ENCODE measurements at places on chromosomes 1 and 21.

- H3K36me3 ChIP-seq, result no peaks in the 10 kb centered on the region
- H3K27me3 ChIP-seq, result no peaks in the 10 kb centered on the region
- no peak overlapping the region for H3K27ac ChIP-seq
- H3K4me1 ChIP-seq, result no peaks in the 10 kb centered on the region
Measured at GRCh38 chr1:94912263-94913184, 14.4 kb downstream of the CNN3 start.

- no peak overlapping the region for H3K27ac ChIP-seq
- H3K4me1 ChIP-seq, result peaks cover 6% of the 10 kb centered on the region
- no peaks in the 10 kb centered on the region for H3K27me3 ChIP-seq
- peaks cover 8% of the 10 kb centered on the region for H3K36me3 ChIP-seq
- H3K4me3 ChIP-seq, result no peak overlapping the region
Measured at GRCh38 chr1:156566436-156566835, 5.9 kb downstream of the IQGAP3 start.

- DNase-seq, result peak; percentile 38
- H3K36me3 ChIP-seq, result no peaks in the 10 kb centered on the region
- H3K27ac ChIP-seq, result no peak overlapping the region
- no peaks in the 10 kb centered on the region for H3K4me1 ChIP-seq
- no peaks in the 10 kb centered on the region for H3K27me3 ChIP-seq
Measured at GRCh38 chr21:35840197-35840799, 220.0 kb downstream of the SETD4 start.

GRCh38 chr1:246335151-246335550 lies 171.9 kb downstream of the SMYD3 start:
- no peaks in the 10 kb centered on the region for H3K4me1 ChIP-seq
- DNase-seq, result no peak
- H3K4me3 ChIP-seq, result no peak overlapping the region
- H3K27ac ChIP-seq, result no peak overlapping the region

DNA sequence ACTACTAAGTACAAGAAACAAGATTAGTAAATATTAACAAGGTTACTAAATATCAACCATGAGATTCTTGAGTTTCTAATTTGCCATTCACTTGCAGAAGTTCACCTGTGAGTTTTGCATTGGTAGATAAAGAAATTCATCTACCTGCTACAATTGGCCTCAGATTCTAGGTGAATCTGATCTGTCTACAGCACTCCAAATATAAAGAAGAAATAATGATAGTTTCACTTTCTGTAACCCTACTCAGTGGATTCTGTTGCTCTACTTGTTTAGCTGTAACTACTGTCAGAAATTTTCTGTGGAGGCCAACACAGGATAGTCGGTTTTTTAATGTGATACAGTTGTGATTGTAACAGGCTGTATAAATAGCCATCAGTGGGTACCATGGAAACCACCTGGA lies 118.6 kb downstream of the NR5A2 start:
- H3K27me3 ChIP-seq, result no peaks in the 10 kb centered on the region
- no peak for DNase-seq
- no peaks in the 10 kb centered on the region for H3K36me3 ChIP-seq
- no peak overlapping the region for H3K4me3 ChIP-seq

DNA sequence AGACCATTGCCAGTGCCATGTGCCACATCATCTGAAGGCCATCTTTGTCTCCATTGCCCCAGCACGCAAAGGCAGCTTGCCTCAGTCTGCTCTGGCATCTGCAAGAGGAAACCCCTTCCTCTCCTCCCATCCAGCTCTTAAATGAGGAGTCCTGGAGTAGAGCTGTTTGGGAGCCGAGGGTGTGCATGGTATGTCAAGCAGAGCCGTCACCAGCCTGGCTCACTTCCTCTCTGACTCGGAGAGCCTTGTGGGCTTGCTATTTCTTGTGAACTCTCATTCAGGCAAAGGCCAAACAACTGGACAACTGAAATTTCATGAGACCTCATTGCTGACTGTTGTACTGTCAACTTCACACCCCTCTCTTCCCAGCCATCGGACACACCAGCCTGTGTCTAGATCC lies 143.9 kb downstream of the SIPA1L2 start:
- H3K27me3 ChIP-seq, result no peaks in the 10 kb centered on the region
- no peak overlapping the region for H3K4me3 ChIP-seq
- H3K36me3 ChIP-seq, result no peaks in the 10 kb centered on the region

- no peak for DNase-seq
- H3K4me3 ChIP-seq, result no peak overlapping the region
- no peaks in the 10 kb centered on the region for H3K4me1 ChIP-seq
- no peaks in the 10 kb centered on the region for H3K36me3 ChIP-seq
- H3K27ac ChIP-seq, result no peak overlapping the region
Measured at GRCh38 chr21:21864321-21864840, 866.2 kb downstream of the NCAM2 start.

DNA sequence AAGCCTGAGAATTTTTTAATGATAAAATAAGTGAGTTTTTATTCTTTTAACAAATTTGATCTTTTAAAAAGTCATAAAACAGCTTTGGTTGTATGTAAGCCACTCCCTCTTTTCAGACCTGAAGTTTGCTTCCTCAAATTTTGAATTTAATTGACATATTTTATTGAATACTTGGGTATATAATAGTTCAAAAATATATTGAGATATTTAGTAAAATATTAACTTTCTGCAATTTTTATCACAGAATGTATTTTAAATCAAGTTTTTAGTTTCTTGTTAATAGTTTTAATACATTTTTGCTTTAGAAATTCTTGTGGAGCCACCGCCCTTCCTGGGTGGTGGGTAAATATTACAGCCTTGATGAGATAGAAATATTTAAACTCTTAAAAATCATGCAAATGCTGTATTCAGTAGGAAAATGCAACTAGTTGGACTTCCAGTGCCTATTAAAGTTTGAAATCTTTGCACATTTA lies 867 bp downstream of the PTPRC start:
- DNase-seq, result no peak
- no peaks in the 10 kb centered on the region for H3K36me3 ChIP-seq
- no peaks in the 10 kb centered on the region for H3K27me3 ChIP-seq
- H3K4me3 ChIP-seq, result no peak overlapping the region
- H3K4me1 ChIP-seq, result no peaks in the 10 kb centered on the region

DNA sequence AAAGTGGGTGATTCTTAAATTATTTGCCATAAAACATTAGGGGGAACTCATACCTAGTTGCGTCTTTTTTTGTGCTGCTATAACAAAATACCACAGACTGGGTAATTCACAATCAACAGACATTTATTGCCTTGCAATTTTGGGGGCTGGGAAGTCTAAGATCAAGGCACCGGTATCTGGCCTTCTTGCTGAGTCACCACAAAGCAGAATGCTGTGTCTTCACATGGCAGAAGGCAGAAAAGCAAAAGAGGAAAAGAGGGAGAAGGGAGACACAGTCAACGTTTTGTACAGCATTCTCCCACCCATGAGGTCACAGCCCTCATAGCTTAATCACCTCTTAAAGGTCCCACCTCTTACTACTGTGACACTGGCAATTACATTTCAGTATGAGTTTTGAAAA lies 291.0 kb downstream of the CHRM3 start:
- H3K27ac ChIP-seq, result no peak overlapping the region
- H3K27me3 ChIP-seq, result no peaks in the 10 kb centered on the region
- no peaks in the 10 kb centered on the region for H3K36me3 ChIP-seq

- peak overlapping the region; percentile 33 for H3K4me3 ChIP-seq
- H3K27ac ChIP-seq, result no peak overlapping the region
- H3K4me1 ChIP-seq, result no peaks in the 10 kb centered on the region
- no peaks in the 10 kb centered on the region for H3K36me3 ChIP-seq
Measured at GRCh38 chr1:206506405-206507283, 687 bp upstream of the RASSF5 start.

DNA sequence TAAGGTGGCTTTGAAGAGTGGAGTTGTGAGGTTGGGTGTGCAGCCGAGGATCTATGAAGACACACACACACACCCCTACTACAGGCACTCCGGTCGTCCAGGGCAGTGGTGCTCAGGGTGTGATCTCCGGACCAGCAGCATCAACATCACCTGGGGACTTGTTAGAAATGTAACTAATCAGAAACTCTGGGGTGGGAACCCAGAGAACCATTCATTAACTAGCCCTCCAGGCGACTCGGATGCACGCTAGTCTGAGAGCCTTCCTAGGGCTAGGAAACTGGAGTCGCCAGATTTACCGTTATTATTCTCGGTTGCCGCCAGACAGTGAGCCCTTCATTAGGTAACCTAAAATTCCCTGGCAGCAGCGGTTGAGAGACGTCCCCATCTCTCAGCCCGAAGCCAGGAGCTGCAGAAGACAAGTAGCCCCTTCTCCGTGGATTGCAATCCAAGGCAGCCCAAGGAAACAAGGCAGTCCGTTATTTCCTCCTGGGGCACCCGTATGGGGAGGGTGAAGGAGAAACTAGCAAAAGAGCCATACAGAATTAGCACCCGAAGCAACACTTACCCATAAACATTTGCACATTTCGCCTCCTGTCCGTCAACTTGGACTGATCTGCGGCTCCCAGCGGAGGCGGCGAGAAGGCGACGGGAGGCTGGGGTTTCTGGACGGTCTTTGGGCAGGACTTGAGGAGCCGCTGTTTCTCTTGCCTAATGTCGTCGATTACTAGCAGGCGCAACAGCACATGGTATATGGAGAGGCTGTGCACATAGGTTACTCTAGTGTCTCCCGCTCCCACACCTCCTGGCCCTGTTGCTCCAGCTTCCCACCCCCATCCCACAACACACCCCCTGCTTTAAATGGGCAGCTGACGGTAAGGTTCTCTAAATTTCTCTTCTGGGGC lies 2.9 kb upstream of the CCN1 start:
- H3K4me1 ChIP-seq, result peaks cover 44% of the 10 kb centered on the region
- peak; percentile 82 for DNase-seq
- H3K27ac ChIP-seq, result peak overlapping the region; percentile 99

DNA sequence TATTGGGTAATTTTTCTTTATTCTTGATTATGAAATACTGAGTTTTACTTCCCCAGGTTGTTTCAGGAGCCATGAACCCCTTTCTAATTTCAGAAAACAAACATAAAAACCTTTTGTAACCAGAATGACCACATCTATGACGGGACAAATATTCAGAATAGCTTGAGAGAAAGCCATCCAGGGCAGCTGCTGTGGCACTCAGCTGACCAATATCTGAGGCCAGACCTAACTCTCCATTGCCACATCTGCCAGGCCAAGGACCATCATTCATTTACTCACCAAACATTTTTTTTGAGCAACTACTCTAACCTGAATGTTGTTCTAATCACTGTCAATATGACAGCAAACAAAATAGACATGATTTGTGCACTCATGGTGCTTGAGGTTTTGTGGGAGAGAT lies 608.3 kb upstream of the PKN2 start:
- H3K36me3 ChIP-seq, result no peaks in the 10 kb centered on the region
- no peaks in the 10 kb centered on the region for H3K27me3 ChIP-seq
- no peaks in the 10 kb centered on the region for H3K4me1 ChIP-seq
- DNase-seq, result no peak
- H3K4me3 ChIP-seq, result no peak overlapping the region

DNA sequence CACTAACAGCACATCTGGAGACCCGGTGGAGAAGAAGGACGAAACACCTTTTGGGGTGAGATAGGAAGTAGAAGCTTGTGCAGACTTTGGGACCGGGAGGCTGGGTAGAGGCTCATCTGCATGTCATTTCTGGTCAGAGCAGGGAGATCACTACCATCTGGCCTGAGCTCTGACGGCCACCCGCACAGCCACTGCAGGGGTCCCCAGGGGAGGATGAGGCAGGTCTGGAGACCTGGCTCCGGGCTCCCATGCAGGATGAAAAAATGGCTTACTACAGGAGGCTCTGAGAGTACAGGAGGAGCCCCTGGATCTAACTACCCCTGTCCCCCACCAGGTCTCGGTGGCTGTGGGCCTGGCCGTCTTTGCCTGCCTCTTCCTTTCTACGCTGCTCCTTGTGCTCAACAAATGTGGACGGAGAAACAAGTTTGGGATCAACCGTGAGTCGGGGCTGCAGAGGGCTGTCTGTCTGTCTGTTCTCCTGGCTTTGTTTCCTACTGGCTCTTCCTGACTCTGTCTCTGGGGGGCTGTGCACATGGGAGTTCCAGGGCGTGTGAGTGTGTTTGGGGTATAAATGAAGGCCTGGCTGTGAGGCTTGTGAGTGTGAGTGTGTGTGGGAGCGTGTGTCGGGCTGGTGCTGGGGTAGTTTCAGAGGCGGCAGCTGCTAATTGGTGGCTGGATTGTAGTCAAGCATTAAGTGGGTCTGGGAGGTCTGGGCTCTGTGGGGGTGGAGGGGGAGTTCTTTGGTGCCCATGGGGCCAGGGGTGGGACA lies 14.1 kb downstream of the NTRK1 start:
- no peak overlapping the region for H3K27ac ChIP-seq
- H3K27me3 ChIP-seq, result no peaks in the 10 kb centered on the region
- peaks cover 4% of the 10 kb centered on the region for H3K4me1 ChIP-seq
- H3K4me3 ChIP-seq, result no peak overlapping the region
- DNase-seq, result no peak
- H3K36me3 ChIP-seq, result no peaks in the 10 kb centered on the region

DNA sequence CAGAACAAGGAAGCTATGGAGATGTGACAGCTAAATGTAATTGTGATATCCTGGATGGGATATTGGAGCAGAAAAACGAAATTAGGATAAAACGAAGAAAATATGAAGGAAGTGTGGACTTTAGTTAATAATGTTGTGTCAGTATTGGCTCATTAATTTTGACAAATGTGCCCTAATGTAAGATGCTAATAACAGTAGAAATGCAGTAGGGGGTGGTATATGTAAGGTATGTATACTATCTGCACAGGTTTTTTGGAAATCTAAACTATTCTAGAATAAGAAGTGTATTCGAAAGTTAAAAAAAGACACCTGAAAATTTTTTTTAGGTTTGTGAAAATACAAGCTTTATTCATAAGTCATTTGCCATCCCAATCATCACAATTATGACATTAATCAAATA lies 421.4 kb upstream of the B3GALT2 start:
- H3K4me3 ChIP-seq, result no peak overlapping the region
- H3K27me3 ChIP-seq, result no peaks in the 10 kb centered on the region
- no peak for DNase-seq
- H3K36me3 ChIP-seq, result no peaks in the 10 kb centered on the region
- H3K27ac ChIP-seq, result no peak overlapping the region
- H3K4me1 ChIP-seq, result no peaks in the 10 kb centered on the region

GRCh38 chr21:43332861-43333297 lies 94.1 kb downstream of the SIK1 start:
- peak overlapping the region; percentile 76 for H3K27ac ChIP-seq
- H3K36me3 ChIP-seq, result no peaks in the 10 kb centered on the region
- no peak for DNase-seq

DNA sequence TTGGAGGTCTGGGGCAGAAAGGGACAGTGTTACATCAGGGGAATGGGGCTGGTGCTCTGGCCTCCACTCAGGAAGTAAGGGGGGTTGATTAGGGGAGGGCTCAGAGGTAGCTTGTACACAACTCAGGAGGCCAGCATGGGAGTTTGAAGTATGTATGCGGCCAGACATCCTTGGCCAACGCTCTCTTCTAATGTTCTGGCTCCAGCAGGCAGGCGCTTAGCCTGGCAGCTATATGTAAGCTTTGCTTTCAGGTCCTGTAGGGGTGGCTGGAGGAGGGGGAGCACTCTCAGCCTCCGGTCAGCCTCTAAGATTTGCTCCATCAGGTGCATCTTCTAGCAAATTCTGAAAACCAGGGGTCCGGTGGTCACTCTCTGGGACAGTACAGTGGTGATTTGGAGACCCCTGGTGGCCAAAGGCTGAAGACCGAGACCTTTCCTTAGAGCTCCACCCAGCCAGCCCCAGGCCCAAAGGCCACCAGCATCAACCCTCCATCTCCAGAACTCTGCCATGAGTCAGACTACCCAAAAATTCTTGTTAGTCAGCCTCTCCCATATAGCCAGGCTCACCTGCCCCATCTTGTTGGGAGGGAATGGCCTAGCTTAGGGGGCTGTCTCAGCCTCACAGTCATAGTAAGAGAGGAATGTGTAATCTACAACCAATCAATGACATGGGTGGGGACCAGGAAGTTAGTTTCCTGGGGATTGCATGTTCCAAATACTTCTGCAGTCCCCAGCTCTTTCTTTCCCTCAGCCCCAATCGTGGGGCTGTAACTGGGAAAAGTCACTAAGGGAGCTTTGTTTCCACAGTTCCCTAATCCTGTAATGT lies 9.7 kb upstream of the COL8A2 start:
- no peak overlapping the region for H3K4me3 ChIP-seq
- DNase-seq, result no peak
- H3K27me3 ChIP-seq, result no peaks in the 10 kb centered on the region
- peaks cover 19% of the 10 kb centered on the region for H3K36me3 ChIP-seq
- no peak overlapping the region for H3K27ac ChIP-seq

Measured in Panc1 (cell line).